B cell (primary cell): ENCODE measurements at places on chromosomes 7 and 10. TPM values are rescaled to one million over a fixed set of nuclear protein-coding genes. Genes with fewer than 3 reads are reported as not detected.
A peak's percentile ranks its signal among the peaks of the same experiment; 100 is the strongest.

DNA sequence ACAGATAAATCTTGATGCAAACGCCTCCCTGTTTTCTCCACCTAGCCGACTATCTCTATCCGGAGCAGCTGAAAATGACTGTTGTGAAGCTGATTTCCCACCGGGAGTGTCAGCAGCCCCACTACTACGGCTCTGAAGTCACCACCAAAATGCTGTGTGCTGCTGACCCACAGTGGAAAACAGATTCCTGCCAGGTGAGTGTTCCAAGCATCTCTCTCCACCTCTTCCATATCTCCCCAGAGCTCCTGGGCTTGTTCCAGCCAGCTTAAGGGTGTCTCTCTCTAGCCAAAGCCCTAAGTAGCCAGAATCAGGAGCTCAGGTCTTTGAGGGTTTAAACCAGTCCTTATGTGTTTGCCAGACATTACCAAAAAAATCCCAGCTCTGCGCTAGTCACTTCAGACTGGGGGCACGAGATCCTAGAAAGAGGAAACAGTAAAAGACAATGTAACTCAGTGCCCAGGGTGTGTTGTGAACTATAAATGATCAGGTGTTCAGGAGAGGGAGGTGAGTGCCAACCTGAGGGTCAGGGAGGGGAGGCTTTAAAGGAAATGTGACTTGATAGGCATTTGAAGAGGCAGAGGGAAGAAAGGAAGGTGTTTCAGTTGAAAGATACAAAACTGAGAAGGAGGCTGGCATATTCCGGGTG lies 4.4 kb downstream of the PLAU start:
- no peak for DNase-seq

Gene HECW1
- not detected in 2 replicates for polyA plus RNA-seq

Gene MRM2
- polyA plus RNA-seq = 9.2 and 9.6 TPM in 2 replicates

Gene RAPGEF5
- 1.5 and 2.4 TPM in 2 replicates for polyA plus RNA-seq

DNA sequence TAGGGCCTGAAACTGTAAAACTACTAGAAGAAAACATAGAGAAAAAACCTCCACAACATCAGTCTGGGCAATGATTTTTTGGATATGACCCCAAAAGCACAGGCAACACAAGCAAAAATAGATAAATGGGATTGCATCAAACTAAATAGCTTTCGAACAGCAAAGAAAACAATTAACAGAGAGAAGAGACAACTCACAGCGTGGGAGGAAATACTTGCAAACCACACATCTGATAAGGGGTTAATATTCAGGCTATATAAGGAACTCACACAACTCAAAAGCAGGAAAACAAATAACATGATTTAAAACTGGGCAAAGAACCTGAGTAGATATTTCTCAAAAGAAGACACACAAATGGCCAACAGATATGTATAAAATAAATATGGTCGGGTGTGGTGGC lies 7.7 kb upstream of the GSTK1 start:
- DNase-seq = no peak

Gene CYP2C8
- polyA plus RNA-seq = 2.1 and 3.5 TPM in 2 replicates

- DNase-seq = no peak
Measured at GRCh38 chr10:6114805-6115341, 26.0 kb downstream of the RBM17 start.

DNA sequence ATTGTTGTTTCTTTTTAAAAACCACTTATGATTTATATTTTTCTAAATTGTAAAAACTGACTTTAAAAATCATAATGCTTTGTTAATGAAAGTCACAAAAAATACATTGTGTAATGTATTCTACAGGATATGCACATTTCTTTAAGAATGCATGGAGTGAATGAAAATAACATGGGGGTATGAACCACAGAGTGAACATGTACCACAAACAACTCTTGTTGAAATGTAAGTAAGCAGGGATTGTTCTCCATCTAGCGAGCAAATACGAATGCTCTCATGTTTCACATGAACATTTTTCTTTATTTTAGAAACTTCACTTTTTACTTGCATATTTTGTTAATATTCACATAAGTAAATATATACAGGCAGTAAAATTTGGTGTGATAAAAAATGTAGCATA lies 35.6 kb upstream of the LAMB4 start:
- DNase-seq = no peak

DNA sequence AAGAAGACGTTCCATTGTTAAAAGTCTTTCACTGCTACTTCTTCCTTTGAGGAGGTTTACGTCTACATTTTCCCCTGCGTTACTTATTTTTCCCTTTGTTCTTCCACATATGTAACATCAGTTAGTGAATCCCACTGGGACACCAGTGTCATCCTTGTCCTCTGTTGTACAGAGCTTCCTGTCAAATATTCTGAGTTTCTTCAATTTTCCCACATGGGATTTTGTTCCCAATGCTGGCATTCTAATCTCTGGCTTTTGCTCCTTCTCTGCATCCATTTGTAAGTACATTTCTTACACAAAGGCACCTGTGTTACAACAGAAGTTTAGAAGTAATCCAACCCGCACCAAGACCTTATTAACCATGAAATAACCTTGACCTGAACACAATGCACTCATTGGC lies 627.4 kb upstream of the PFKP start:
- DNase-seq = no peak

GRCh38 chr10:92038949-92039348 lies 115.4 kb downstream of the BTAF1 start:
- no peak for DNase-seq

Gene CFAP69
- 0.10 TPM in 1 of 2 replicates, not detected in the other for polyA plus RNA-seq

DNA sequence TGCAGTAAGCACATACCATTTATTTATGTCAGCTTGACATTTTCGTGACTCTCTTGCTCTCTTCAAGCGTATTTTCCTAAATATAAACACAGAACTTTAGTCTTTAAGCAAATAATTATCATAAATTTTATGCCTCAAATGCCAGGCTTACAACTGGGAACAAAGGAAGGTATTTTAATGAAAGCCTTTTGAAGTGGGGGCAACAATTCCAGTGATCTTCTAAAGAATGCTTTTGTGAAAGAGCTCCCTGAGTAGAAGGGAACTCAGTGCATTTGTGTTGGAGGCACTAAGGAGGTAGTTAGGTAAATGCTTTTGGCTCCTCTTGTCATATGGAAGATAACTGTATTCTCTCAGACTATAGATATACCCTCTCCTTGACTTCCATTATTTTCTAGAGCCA lies 104.9 kb downstream of the VPS50 start:
- no peak for DNase-seq

DNA sequence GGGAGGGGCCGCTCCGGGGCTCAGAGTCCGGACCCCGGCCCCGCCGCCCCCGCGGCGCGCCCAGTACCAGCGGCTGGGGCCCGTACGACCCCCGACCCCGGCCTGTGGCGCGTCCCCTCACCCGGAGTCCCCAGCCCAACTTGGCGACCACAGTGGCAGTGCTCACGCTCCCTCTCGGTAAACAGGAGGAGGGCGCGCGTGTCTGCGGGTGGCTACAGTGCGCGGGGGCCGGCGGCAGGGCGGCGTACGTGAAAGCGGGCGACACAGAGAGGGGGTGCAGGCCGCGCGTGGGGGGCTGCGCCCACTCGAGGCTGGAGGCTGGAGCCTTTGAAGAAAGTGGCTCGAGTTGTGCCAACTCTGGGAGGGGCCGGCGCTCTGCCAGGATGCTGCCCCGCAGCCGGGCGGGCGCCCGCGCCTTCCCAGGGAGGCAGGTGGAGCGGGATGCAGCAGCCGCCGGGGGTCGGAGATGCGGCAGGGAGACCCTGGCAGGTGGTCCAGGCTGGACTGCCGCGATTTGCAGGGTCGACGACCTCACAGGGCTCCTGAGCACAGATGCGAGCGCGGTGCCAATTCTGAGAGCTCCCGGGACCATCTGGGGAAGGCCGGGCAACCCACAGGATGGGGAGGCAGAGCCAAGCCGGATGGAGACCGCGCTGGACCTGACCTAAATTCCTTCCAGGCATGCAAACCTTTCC lies 655 bp downstream of the PTPRE start:
- peak; percentile 44 for DNase-seq

Gene LRRC4
- polyA plus RNA-seq = 0.22 and 0.98 TPM in 2 replicates

Gene NAT16
- not detected in 2 replicates for polyA plus RNA-seq

- no peak for DNase-seq
Measured at GRCh38 chr7:142442396-142442795, 184.5 kb upstream of the PRSS58 start.

Gene CPEB3
- 1.6 and 2.0 TPM in 2 replicates for polyA plus RNA-seq

Gene ABCC2
- polyA plus RNA-seq = 4.2 and 6.9 TPM in 2 replicates

- no peak for DNase-seq
Measured at GRCh38 chr7:126791306-126791705, 461.4 kb downstream of the GRM8 start.

GRCh38 chr10:21159669-21160068 lies 262.6 kb upstream of the NEBL start:
- no peak for DNase-seq

DNA sequence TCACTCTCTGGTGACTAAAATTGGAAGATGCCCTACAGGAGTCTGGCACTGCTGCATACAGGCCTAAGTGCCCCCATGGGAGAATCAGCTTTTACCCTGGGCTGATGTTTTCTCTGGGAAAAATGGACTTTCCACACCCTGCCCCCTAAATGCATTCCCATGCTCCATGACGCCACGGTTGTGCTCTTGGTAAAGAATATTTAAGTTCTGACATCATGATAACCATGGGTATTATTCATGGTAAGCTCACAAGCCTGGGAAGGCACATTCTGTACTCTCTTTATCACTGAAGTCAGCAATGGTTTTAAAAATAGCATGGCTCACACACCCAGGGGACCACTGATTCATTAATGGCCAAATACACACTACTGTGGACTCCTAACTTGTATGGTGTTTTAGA lies 43.4 kb downstream of the HIPK2 start:
- no peak for DNase-seq

DNA sequence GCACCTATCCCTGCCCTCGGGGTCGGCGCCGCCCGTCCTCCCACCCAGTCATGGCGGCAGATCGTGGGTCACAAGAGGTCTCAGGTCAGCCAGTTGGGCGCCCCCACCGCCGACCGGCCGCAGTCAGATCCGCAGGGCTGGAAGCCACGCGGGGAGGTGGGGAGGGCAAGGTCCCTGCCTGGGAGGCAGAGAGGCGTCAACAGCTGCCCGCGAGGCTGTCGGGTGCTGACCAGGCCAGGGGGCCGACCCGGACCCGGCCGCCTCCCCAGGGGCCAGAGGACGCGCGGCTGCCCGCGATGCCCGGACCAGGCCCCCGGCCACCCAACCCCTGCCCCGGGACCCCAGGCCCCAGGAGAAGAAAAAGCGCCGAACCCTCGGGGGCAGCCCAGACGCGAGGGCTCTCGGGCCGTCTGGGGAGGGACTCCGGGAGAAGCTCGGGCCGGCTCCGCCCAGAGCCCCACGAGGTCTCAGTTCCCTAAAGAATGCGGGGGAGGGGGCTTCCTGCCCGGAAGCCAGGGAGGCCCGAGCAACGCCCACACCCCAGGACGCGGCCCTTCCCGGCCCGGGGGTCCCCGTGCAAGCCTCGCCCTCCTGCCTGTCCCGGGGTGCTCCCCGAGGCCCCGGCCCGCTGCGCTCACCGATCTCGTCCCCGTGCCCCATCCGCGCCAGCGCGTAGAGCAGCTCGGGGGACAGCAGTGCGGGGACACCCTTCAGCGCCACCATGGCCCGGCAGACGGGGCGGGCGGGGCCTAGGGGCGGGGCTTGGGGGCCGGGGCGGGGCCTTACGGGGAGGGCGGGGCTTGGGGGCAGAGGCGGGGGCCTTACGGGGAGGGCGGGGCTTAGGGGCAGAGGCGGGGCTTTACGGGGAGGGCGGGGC lies at the start of gene FUOM:
FUOM (minus strand) TSS at position 735 of the 877 bp plus-strand sequence; CDS start at position 723, 12 bp downstream.
- DNase-seq = peak; percentile 89

- no peak for DNase-seq
Measured at GRCh38 chr7:29510028-29510427, 53.6 kb upstream of the PRR15 start.

- no peak for DNase-seq
Measured at GRCh38 chr10:127142856-127143255, 53.5 kb downstream of the INSYN2A start.

DNA sequence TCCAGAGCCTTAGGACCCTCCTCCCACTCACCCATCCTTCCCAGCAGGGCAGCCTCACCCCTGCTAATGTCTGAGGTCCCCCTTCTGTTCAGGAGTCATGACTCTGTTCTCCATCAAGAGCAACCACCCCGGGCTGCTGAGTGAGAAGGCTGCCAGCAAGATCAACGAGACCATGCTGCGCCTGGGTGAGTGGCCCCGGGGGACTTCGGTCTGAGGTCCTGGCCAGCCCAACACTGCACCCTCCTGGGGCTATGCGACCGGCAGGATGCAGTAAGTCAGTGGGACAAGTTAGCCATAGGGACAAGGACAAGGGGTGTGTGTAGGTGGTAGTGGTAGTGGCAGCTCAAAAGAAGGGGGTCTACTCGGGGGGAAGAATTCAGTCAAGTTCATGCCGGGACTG lies 16.2 kb upstream of the AHCYL2 start:
- DNase-seq = no peak

DNA sequence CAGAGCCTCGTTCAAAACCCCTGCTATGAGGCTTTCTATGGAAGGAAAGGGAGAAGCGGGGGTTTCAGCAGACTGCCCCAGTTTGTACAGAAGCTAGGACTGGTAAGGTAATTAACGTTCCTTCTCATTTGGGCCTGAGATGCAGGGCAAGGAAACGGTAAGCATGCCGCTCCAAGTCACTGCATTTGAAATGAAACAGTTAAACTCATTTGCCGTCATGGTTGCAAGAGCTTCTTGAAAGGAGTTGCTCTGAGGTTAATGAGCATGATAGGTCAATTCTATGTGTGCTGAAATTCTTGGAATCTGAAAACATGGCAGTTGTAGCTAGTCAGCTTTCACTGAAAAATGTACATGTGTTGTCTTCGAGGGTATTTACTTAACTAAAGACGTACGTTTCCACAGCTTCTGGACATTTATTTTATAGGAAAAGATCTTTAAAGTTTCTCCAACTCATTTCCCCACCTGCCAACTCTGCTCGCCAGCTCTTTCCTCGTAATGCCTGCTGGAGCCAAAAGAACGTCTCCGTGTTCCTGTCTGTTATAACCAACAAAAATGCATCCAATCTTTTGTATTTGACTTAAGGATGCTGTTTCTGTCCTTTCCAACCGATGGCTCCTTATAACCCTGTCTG lies 73.3 kb downstream of the ADAM12 start:
- DNase-seq = no peak

- no peak for DNase-seq
Measured at GRCh38 chr7:149133028-149133710, 7.0 kb upstream of the ZNF425 start.

DNA sequence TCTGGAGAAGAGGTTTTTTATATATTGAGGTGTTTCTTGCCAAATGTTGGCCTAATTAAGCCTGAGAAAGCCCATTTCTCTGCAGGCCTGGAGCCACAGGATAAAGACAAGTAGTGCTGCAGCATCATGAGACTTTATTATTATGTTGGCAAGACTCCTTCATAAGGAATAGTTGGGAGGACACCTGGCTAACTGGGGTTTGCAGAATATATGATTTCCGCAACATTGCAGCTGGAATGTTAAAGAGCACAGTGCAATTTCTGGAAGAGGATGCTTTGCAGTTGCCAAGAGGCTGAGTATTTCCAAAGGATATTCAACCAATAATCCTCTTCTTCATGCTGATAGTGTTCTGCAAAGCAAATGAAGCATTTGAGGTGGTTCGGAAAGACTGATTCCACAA lies 1512.8 kb upstream of the LRRTM3 start:
- no peak for DNase-seq

GRCh38 chr10:11329062-11329673 lies 282.3 kb downstream of the USP6NL start:
- DNase-seq = no peak
